B cell (primary cell): ENCODE measurements at places on chromosomes 4 and X. TPM values are rescaled to one million over a fixed set of nuclear protein-coding genes. Genes with fewer than 3 reads are reported as not detected.
A peak's percentile ranks its signal among the peaks of the same experiment; 100 is the strongest.

LNX1 gene
- 0.10 TPM in 1 of 2 replicates, not detected in the other for total RNA-seq

TMEM156 gene
- 59.9 and 61.4 TPM in 2 replicates for total RNA-seq

PPBP gene
- 0.42 TPM in 1 of 2 replicates, not detected in the other for total RNA-seq

ADH1A gene
- total RNA-seq: not detected in 2 replicates

FRG1 gene
- total RNA-seq: 41.9 and 48.0 TPM in 2 replicates

TCEAL1 gene
- 15.1 and 16.7 TPM in 2 replicates for total RNA-seq

MAGEE1 gene
- 6.7 and 7.0 TPM in 2 replicates for total RNA-seq

ZNF141 gene
- 68.1 and 73.0 TPM in 2 replicates for total RNA-seq

EGFL6 gene
- total RNA-seq: not detected in 2 replicates

- H3K4me1 ChIP-seq: no peaks in the 10 kb centered on the region
- no peaks in the 10 kb centered on the region for H3K36me3 ChIP-seq
- H3K27me3 ChIP-seq: no peaks in the 10 kb centered on the region
Measured at GRCh38 chr4:113232194-113232593, 182.7 kb downstream of the ANK2 start.

- no peaks in the 10 kb centered on the region for H3K36me3 ChIP-seq
- peaks cover 82% of the 10 kb centered on the region for H3K4me1 ChIP-seq
- no peaks in the 10 kb centered on the region for H3K27me3 ChIP-seq
- no peak for DNase-seq
- peak overlapping the region; percentile 91 for H3K27ac ChIP-seq
Measured at GRCh38 chr4:140740422-140740821, 15.8 kb downstream of the TBC1D9 start.

- no peak overlapping the region for H3K27ac ChIP-seq
- no peaks in the 10 kb centered on the region for H3K27me3 ChIP-seq
- peaks cover 4% of the 10 kb centered on the region for H3K4me1 ChIP-seq
- no peak overlapping the region for H3K4me3 ChIP-seq
Measured at GRCh38 chr4:82984459-82984858, 26.2 kb downstream of the LIN54 start.

GRCh38 chrX:110051559-110051958 is 48.6 kb downstream of the TMEM164 start:
- no peak overlapping the region for H3K4me3 ChIP-seq
- H3K27me3 ChIP-seq: no peaks in the 10 kb centered on the region
- no peak overlapping the region for H3K27ac ChIP-seq
- peaks cover 2% of the 10 kb centered on the region for H3K36me3 ChIP-seq
- DNase-seq: no peak

DNA sequence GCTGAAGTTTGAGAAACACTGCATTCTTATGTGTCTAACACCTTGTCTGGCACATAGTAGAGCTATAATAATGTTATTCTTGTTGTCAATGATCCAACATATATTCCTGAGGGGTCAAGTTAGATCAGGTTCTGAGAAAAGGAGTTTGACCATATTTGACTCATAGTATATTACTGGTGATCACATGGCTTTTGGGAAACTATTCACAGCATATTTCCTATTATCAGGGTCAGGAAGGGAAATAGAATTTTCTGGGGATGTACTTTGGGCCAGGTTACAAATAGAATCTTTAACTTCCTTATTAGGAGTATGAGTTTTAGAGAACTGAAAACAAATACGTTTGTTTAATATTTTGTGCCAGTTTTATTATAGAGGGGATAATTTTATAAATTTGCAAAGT is 11.6 kb downstream of the IL15 start:
- DNase-seq: no peak
- H3K4me1 ChIP-seq: peaks cover 7% of the 10 kb centered on the region
- no peaks in the 10 kb centered on the region for H3K27me3 ChIP-seq

DNA sequence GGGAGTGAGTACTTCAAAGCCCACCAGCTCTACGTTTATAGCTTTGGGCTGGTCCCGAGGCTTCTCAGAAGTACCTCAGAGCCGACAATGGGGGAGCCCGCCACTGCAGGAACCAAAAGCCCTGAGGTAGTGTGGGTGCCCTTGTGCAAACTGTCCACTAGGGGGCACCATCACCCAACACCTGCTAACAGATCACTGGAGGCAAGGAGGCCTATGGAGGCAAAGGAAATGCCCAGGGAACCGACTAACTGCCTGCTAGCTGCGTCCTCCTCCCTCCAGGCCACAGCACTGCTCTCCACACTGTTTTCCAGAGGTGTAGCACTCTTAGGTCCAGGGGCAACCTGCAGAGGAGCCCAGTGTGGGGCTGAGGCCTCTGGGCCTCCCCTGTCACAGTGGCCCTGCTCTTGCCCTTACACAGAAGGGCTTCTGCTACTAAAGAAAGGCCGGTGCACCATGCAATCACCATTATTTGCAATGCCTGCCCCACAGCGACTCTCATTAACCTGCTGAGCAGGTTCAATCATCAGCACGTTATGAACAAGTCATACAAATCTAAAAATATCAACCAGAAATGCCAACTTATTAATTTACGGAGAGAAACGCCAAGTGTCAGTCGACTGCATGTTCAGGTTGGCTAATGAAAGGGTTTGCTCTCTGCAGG is 159.1 kb downstream of the NSUN7 start:
- peak; percentile 69 for DNase-seq
- H3K4me1 ChIP-seq: peaks cover 9% of the 10 kb centered on the region
- H3K36me3 ChIP-seq: no peaks in the 10 kb centered on the region
- H3K27ac ChIP-seq: no peak overlapping the region

DNA sequence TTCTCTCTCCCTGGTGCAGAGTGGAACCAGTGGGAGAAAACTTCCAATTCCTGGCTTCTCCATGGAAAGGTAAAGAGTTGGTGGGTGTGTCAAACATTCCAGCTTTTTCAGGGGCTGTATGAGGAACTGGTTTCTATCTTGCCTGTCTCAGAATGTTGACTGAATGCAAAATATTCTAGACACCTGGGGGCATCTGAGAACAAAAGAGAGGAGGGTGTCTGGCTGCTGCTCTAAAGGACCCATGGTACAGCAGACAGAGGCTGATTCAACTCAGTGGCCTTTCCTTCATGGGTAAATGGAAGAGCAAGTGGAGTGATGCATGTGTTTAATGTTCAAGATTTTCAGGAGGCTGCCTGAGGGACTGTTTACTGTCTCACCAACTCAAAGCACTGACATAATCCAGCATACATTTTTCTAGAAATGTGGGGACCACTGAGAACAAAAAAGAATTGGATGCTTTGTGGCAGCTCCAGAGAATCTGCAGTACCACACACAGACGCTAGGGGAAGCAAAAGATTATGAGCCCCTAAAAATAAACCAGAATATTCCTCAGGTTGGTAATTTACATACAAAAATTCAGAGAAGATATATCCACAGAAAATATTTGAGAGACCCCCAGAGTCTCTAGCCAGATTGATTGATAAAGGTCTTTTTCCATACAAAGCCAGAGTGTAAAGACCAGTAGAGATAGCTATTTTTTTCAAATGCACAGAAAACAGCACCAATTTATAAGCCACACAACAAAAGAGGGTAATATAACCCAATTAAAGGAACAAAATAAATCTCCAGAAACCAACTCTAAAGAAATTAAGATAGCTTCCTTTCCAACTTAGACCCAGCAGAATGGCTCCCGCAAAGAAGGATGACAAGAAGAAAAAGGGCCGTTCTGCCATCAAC is 48.0 kb upstream of the STARD8 start:
- no peak for DNase-seq
- H3K27ac ChIP-seq: no peak overlapping the region
- H3K36me3 ChIP-seq: no peaks in the 10 kb centered on the region
- no peak overlapping the region for H3K4me3 ChIP-seq

DNA sequence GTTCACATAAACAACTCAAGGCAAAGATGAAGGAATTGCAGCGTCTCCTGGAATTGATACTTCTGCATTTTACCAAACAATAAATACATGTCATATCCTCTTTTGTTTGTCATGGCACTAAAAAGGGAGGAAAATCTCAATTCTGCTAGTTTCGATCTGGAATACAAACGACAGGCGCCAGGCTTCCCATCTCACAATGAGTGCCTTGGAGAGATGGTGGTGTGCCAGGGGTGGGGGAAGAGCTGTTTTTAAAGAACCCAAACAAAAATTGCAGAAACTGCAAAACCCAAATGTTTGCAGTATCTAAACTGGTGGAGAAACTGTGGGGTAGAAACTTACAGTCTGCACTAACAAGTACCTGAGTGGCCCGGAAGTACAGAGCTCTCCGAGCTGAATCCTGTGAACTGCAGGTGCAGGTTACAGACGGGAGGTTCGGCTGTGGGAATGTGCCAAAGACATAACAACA is 53.0 kb upstream of the KLF3 start:
- no peaks in the 10 kb centered on the region for H3K36me3 ChIP-seq
- H3K4me3 ChIP-seq: no peak overlapping the region
- no peak overlapping the region for H3K27ac ChIP-seq
- DNase-seq: no peak

GRCh38 chrX:120459309-120459708 is 9.8 kb downstream of the LAMP2 start:
- H3K27me3 ChIP-seq: no peaks in the 10 kb centered on the region
- DNase-seq: no peak
- no peak overlapping the region for H3K27ac ChIP-seq
- H3K36me3 ChIP-seq: no peaks in the 10 kb centered on the region

GRCh38 chr4:19961091-19961490 is 290.6 kb upstream of the SLIT2 start:
- no peak overlapping the region for H3K27ac ChIP-seq
- no peaks in the 10 kb centered on the region for H3K4me1 ChIP-seq
- H3K4me3 ChIP-seq: no peak overlapping the region
- no peak for DNase-seq
- H3K36me3 ChIP-seq: no peaks in the 10 kb centered on the region

- H3K36me3 ChIP-seq: peaks cover 7% of the 10 kb centered on the region
- no peaks in the 10 kb centered on the region for H3K27me3 ChIP-seq
- DNase-seq: no peak
- no peaks in the 10 kb centered on the region for H3K4me1 ChIP-seq
- no peak overlapping the region for H3K27ac ChIP-seq
Measured at GRCh38 chr4:168269896-168270295, 48.7 kb downstream of the DDX60 start.

DNA sequence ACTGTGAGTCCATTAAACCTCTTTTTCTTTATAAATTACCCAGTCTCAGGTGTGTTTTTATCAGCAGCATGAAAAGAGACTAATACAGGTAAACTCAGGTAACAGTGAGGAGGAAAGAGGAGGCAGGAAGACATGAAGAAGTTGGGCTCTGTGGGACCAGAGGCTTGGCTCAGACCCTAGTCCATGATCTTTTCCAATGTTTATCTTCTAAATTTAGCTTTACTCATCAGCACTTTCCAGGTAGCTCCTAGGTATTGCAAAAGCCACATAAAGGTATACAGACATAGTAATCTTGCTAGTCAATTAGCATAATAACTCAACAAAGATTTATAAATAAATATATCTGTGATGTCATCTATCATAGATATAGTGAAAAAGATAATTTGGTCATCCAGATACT is 11.2 kb upstream of the FRYL start:
- H3K36me3 ChIP-seq: no peaks in the 10 kb centered on the region
- no peak for DNase-seq
- H3K4me3 ChIP-seq: no peak overlapping the region
- peaks cover 25% of the 10 kb centered on the region for H3K4me1 ChIP-seq
- no peak overlapping the region for H3K27ac ChIP-seq

DNA sequence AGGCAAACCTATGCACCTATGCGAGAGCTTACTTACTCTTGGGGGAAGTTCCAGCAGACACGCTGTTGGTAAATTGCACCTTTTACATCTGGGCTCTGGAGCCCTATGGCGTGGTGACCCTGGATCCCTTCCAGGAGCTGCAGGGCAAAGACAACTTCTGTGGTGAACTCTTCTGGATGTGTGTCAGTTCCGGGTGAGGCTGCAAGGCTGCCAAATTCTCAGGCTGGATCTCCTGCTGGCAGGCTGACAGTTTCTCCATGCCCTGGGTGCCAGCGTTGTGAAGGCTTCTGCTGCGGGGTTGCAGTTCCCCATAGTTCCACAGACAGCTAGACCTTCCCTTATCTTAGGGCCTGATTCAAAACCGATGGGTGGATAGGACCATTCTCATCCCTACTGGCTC is 37.9 kb downstream of the RAP2C start:
- no peak for DNase-seq
- no peaks in the 10 kb centered on the region for H3K4me1 ChIP-seq
- H3K4me3 ChIP-seq: no peak overlapping the region
- H3K36me3 ChIP-seq: no peaks in the 10 kb centered on the region
- H3K27ac ChIP-seq: no peak overlapping the region

- DNase-seq: no peak
- no peak overlapping the region for H3K27ac ChIP-seq
- H3K36me3 ChIP-seq: no peaks in the 10 kb centered on the region
- H3K27me3 ChIP-seq: no peaks in the 10 kb centered on the region
- H3K4me3 ChIP-seq: no peak overlapping the region
Measured at GRCh38 chrX:13371186-13371585, 51.3 kb upstream of the ATXN3L start.

DNA sequence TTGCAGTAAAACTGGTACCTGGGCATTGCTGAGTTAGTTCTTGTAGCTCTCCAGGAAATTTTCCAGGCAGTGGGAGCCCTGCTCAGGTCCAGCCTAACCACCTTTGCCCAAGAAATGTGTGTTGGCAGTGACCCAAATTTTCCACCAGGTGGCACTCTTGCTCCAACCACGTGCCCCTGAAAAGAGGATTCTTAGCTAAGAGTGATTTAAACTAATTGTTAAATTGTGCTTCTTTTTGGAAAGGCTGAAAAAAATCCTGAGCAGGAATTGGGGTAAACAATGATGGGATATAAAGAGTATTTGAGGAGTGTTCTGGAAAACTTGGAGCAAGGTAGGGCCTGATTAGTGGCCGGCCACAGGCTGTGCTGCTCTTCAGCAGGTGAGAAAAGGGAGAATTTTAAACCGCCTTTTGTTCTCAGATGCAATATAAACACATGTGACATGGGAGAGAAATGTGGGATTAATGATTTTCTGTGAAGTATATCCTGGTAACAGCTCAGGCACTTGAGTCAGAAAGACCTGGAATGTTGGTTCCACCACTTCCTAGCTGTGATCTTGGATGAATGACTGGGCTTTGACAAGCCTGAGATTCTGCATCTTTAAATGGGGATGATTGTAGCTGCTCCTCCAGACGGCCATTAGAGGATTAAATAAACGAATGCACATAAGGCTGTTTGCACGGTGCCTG is 219.6 kb downstream of the PTTG2 start:
- H3K4me1 ChIP-seq: peaks cover 24% of the 10 kb centered on the region
- peaks cover 6% of the 10 kb centered on the region for H3K27me3 ChIP-seq
- H3K27ac ChIP-seq: no peak overlapping the region
- no peak overlapping the region for H3K4me3 ChIP-seq

DNA sequence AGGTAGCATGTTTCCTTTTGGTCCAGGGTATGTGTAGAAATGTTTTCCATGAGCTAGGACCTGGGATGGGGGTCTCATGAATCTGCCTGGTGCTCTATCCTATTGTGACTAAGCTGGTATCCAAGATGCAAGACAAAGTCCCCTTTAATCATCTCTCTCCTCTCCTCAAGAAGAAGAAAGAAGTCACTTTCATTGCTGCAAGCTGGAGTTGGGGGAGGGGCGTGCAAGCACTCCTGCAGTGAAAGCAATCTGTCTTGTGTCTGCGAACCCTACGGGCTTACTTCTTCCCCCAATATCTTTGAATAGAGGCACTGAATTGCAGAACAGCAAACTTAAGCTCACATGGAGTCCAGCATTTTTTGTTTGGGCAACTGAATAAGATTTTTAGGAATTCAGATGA is 27.2 kb upstream of the GRPR start:
- H3K4me1 ChIP-seq: no peaks in the 10 kb centered on the region
- no peaks in the 10 kb centered on the region for H3K36me3 ChIP-seq
- no peak for DNase-seq
- H3K27ac ChIP-seq: no peak overlapping the region

GRCh38 chr4:42523066-42523718 is 125.9 kb downstream of the SHISA3 start:
- no peak overlapping the region for H3K4me3 ChIP-seq
- H3K27ac ChIP-seq: no peak overlapping the region
- H3K36me3 ChIP-seq: peaks cover 21% of the 10 kb centered on the region
